ENCODE measurements at places on chromosomes 4 and X.

GRCh38 chrX:43580621-43581020, 75.5 kb upstream of the MAOA start:
- no peak for DNase-seq

DNA sequence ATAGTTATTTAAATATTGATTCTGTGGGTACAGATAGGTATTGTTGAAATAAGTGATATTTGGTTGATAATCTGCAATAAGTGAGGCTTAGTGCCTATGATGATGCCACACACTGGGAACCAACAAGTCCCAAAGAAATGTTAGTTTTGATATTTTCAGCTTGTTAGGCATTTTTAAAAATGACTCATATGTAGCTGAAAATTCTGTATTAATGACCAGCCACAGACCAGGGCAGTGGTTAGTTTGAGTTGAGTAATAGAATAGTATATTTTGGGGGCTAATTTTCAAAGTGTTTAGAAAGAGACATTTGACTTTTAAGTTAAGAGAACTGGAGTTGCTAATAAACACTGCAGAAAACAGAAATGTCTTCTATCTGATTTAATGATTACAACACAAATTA, 9.4 kb downstream of the INTU start:
- no peak for DNase-seq

DNA sequence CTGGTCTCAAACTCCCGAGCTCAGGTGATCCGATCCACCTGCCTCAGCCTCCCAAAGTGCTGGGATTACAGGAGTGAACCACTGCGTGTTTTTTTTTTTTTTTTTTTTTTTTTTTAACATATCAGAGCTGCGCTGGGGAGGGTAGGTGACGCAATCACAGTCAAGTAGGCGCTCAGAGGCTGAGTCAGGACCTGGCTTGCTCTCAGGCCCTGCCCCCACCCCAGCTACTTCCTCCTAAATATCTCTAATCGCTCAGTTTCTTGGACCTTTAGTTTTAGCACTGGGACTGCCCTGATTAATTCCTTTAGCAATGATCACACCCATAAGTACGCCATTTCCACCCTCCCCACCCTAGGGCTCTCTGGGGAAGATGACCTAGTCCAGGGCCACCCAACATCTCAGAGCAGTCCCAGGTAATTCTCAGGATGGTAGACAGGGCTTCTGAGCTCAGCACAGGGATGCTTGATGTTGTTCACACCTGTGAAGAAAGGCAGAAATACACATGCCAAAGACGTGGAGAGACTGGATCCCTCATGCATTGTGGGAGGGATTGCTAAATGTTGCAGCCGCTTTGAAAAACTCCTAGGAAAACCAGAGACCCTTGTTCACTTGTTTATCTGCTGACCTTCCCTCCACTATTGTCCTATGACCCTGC, 50.2 kb downstream of the DDX3X start:
- no peak for DNase-seq

DNA sequence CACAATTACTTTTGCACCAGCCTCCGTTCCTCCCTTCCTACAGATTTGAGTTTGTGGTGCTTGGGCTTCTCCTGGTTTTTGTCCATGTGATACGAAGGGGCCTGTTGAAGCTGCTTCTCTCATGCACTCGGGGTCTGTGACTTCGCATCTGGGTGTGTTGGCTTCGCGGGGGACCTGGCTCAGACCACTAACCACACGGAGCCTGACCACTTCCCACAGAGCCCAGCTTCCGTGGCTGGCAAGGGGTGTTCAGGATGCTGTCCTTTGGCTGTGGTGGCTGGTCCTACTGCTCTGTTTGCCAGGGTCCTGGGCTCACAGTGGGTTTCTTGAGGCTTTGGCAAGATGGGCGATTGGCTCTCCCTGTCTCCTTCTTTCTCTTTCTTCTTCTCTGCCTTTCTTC, 19.8 kb upstream of the XG start:
- no peak for DNase-seq

DNA sequence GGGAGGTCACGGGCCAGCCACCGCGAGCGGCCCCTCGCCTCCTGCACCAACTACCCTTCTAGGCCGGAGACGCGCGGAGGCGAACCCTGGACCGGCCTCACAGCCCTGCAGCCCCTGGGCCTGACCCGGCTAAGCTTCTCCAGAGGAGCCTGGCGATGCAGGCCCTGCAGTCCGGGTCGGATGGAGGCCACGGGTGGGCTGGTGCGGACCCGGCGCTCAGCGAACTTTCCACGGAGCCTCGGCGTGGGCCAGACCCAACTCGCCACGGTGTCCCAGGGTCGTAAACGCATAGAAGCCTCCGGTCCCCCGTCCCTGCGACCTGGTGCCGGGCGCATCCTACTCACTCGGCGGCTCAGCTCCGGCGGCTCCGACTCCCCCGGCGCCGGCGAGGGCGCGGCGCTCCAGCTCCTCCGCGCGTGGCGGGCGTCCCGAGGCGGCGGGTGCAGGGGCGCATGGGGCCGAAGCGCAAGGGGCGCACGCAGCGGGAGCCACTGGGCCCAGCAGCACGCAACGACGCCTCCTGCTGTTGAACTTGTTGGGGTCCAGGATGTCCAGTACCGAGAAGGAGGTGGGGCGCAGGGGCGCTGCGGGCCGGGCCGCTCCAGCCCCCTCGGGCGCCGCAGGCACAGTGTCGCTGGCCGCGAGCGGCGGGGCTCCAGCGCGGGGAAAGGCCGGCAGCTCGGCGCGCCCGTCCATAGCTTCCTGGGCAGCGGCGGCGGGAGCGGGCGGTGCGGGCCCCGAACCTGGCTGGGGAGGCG, 427 bp downstream of the NKX1-1 start:
- no peak for DNase-seq

GRCh38 chrX:9414416-9414815, 50.4 kb upstream of the TBL1X start:
- no peak for DNase-seq

DNA sequence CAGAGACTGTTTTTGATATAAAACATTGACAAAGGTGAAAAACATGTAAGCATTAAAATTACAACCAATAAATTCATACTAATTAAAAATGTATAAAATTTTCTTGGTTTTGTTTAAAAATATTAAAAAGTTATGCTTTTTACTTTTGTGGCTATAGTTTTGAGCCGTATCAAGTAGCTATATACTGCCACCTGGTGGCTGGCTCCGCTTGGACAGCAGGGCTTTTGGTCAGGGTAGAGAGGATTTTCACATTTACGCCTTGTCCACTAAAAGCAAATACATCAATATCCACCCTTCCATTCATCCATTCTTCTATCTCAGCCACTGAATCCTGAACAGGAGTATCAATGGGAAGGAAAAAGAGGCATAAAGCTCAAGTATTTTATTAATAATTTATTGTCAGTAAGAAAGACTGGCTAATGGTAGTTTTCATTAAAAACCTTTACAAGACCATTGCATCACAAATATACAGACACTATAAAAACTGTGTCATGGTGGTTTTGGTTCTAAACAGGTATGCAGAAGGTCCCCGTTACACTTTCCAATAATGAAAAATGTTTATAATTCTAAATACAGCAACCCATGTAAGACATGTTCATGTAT, 32.1 kb upstream of the MTNR1A start:
- no peak for DNase-seq

DNA sequence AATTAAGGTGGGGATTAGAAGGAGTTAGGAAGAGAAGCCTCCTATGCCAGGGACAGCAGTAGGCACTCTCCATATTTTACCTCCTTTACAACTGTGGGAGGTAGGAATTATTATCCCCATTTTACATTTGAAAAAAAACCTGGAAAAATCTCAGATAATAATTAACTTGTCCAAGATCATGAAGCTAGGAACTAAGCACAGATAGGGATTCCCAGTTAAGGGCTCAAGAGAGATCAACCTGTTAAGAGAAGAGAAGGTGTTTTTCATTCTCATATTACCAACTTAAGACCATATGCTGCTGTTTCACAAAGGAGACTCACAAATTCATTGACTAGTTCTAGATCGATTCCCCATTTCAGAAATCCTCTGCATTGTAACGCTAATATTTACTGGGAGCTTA, 16.1 kb upstream of the FAM47E start:
- DNase-seq: no peak

DNA sequence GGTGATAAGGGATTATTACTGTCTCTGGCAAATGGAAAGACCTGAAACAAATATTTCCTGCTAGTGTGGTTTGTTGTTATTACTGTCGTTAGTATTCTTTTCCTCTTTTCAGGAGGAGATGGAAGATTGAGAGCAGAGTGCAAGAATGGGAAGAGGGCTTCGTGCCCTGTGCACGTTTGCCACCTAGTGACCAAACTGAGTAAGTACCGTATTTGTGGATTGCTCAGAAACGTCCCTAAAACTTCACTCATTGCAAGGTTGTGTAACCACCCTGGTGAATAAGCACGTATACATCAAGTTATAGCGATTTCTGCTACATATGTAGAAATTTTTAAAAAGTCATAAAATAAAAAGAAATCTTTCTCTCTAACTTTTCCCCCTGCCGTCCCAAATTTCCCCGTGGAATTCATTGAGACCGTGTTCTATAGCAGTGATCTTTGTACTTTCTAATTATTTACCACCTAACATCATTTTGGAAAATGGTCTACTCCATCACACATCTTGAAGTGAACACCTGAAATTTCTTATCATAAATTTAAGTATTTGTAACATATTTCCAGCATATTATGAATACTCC, 24.3 kb downstream of the LINC00632 start:
- no peak for DNase-seq

DNA sequence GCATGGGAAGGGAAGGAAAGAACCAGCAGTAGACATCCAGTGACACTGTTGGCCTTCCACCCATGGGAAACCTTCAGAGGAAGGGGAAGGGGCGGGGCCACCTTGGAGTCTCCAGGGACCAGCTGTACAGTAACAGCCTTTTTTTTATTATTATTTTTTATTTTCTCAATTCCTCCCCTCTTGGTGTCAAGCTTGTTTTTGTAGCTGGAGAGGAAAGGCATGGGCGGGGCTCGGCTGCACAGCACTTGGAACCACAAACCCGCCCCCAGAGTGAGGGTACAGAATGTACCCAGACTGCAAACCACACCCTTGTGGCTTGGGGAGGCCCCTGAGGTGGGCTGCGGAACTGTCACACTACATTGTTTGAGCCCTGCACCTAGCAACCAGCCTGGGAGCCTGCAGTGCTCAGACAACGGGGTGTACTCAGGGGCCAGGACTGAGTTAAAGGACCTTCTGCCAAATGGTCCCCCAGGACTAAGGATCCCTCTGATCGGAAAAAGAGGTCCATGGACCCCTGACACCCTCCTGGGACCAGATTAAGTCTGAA, 45.7 kb downstream of the PRPS1 start:
- no peak for DNase-seq

DNA sequence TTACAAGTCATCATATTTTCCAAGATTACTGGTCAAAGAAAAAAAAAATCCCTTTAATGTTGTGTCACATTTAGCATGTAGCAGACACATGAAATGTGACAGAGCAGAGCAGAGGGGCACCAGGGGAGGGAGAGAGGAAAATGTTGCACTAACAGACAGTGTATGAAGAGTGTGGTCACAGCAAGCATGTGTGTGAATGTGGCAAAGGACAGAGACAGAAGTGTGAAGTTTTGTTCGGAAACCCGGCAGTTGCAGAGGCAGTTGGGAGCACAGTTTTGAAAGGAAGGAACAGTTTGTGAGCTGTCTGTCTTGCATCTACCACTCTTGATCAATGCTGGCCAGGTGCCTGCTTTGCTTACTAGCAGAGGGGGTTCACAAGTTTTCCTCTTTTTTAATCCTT, 83.9 kb upstream of the MAP3K15 start:
- DNase-seq: no peak

GRCh38 chrX:22093550-22093949, 61.4 kb downstream of the PHEX start:
- no peak for DNase-seq

- DNase-seq: no peak
These were observed 36.3 kb upstream of the UGT8 start for GRCh38 chr4:114562176-114562904.

DNA sequence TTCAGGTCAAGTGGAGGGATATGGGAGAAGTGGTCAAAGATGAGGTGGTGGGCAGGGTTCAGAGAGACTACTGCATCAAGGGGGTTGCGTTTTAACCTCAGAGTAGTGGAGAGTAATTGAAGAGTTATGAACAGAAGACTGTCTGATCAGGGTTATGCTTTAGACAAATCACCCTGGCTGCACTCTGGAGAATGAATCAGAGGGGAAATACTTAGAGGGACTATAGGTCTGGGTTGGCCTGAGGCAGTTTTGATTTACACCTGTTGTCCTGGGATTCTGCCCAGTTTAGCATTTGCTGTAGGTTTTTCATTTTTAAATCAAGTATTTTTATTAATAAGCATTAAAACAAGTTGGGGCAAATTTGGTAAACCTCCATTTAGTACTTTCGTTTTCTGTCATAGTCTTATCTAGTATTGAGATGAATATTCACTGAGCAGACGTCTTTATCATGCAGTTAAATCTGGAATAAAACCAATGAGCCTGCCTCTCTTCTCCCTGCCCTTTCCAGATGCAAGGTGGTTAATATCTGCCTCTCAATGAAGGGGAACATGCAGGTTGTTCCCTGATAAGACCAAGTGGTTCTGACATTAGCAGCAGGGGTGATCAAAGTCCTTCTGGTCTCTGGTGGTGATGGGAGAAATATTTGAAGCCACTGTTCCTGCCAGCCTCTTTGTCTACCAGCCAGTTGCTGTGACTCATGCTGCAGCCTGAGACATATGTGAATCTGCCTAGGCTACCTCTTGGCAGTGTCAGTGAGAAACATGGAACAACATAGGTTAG, 116.0 kb upstream of the RPS6KA3 start:
- DNase-seq: no peak

- DNase-seq: no peak
These were observed 51.7 kb upstream of the MCF2 start for GRCh38 chrX:139759637-139760036.

GRCh38 chr4:75822416-75822815, 79.8 kb downstream of the PPEF2 start:
- no peak for DNase-seq

GRCh38 chrX:134898440-134898839, 92.4 kb upstream of the SMIM10 start:
- no peak for DNase-seq

DNA sequence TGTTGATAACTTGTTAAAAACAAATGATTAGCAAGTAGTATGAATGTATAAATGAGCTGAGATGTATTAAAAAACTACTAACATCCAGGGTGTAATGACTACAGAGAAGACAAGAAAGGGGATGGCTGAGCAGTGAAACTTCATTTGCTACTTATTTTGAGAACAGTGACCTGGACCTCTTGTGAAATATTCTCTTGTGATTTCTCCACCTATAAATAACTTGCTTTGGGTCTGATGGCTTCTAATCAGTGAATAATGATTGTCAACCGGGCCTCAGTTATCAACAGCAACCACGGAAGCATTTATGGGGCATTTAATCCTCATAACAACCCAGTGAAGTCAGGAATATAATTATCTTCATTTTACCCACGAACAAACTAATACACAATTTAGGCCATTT, 154.2 kb upstream of the HAND2 start:
- no peak for DNase-seq

GRCh38 chr4:106864231-106864630, 171.9 kb downstream of the DKK2 start:
- no peak for DNase-seq

- no peak for DNase-seq
These were observed 775.9 kb downstream of the CENPC start for GRCh38 chr4:66769441-66769840.

Measured in DMS 273 treated with DMSO at 0.1 percent for 48 hours (cell line).